T-helper 17 cell (primary cell): ENCODE measurements at places on chromosomes 2 and 18. TPM values are rescaled to one million over a fixed set of nuclear protein-coding genes. Genes with fewer than 3 reads are reported as not detected.

SPP2 gene
- total RNA-seq, result not detected

SLC40A1 gene
- total RNA-seq, result 30.9 TPM

ZNF521 gene
- not detected for total RNA-seq

FSHR gene
- not detected for total RNA-seq

MPP4 gene
- 0.17 TPM for total RNA-seq

POTEJ gene
- total RNA-seq, result not detected

VWC2L gene
- not detected for total RNA-seq

SNORC gene
- 1.0 TPM for total RNA-seq

MAL gene
- total RNA-seq, result 159 TPM

CFAP65 gene
- not detected for total RNA-seq

CLHC1 gene
- 7.1 TPM for total RNA-seq

SATB2 gene
- 0.05 TPM for total RNA-seq
